DND-41 (cell line): ENCODE measurements at places on chromosomes 16 and 17.

- DNase-seq: no peak
- H3K4me1 ChIP-seq: no peaks in the 10 kb centered on the region
- H3K36me3 ChIP-seq: no peaks in the 10 kb centered on the region
- no peaks in the 10 kb centered on the region for H3K27me3 ChIP-seq
Measured at GRCh38 chr17:22221344-22221743, 529.0 kb downstream of the KCNJ18 start.

DNA sequence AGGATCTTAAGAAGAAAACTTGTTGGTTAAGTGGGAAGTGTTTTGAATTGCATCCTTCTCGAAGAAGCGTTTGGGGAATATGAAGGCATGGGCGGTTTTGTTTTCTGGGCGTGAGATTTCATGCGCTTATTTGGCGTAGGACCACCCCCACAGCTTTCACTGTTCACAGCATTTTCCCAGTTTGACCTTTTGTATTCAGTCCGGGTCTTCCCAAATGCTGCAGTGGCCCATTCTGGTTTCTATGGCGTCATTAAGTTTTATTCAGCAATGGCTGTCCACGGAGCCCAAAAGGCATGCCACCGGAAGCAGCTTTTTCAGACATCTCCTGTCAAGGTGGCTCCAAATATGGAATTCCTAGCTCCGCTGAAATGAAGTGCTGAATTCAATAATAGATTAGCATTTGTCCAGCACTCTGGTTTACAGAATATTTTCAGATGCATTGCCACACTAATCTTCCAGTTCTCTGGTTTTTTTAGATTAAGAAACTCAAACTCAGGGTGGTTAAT is 90.6 kb upstream of the FBXO47 start:
- H3K27ac ChIP-seq: no peak overlapping the region
- H3K4me3 ChIP-seq: peak overlapping the region; percentile 86
- H3K27me3 ChIP-seq: no peaks in the 10 kb centered on the region
- DNase-seq: no peak
- H3K36me3 ChIP-seq: no peaks in the 10 kb centered on the region
- H3K4me1 ChIP-seq: peaks cover 21% of the 10 kb centered on the region

GRCh38 chr17:48517478-48517877 is 13.3 kb downstream of the HOXB1 start:
- H3K4me3 ChIP-seq: no peak overlapping the region
- peaks cover 34% of the 10 kb centered on the region for H3K27me3 ChIP-seq
- no peaks in the 10 kb centered on the region for H3K36me3 ChIP-seq
- DNase-seq: no peak
- no peaks in the 10 kb centered on the region for H3K4me1 ChIP-seq
- H3K27ac ChIP-seq: no peak overlapping the region

- H3K27me3 ChIP-seq: no peaks in the 10 kb centered on the region
- DNase-seq: no peak
- H3K27ac ChIP-seq: peak overlapping the region; percentile 85
- peaks cover 10% of the 10 kb centered on the region for H3K36me3 ChIP-seq
- peak overlapping the region; percentile 74 for H3K4me3 ChIP-seq
Measured at GRCh38 chr17:38867968-38868816, 1.7 kb upstream of the LASP1 start.

DNA sequence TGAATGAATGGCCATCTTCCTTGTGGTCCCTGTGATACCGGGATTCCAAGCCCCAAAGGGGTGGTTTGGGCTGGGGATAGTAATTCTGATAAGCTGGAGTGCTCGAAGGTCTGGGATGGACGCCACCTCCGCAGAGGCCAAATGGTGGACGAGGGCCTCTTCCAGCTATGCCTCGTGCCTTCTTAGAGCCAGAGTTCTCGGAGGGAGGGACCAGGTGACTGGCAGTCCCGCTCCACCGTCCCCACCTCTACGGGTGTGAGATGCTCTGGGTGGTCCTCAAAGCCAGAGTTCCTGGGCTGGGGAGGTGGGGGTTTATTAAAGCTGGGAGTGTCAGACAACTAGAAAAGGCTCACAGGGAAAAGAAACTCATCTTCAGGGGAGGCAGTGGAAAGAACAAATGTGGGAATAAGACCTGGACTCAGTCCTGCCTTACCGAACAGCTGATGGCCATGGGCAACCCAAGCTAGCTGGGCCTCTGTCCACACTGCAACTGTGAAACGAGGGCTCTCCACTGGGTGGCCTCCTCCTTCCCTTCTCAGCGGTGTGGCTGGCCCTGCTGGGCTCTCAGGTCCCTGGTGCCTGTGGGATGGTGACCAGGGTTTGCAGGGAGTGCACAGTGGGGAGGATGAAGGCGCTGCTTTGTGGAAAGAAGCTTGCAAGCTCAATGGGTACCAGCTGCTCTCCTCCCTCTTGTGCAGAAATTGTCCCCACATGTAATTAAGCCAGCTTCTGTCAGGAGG is 75.2 kb downstream of the N4BP1 start:
- no peak for DNase-seq
- H3K27ac ChIP-seq: no peak overlapping the region
- no peak overlapping the region for H3K4me3 ChIP-seq
- H3K36me3 ChIP-seq: no peaks in the 10 kb centered on the region
- H3K4me1 ChIP-seq: peaks cover 28% of the 10 kb centered on the region

- H3K4me1 ChIP-seq: peaks cover 6% of the 10 kb centered on the region
- no peak overlapping the region for H3K4me3 ChIP-seq
- DNase-seq: no peak
- peaks cover 6% of the 10 kb centered on the region; the same call in 1 of the 2 replicates for H3K36me3 ChIP-seq
- H3K27ac ChIP-seq: no peak overlapping the region
- no peaks in the 10 kb centered on the region for H3K27me3 ChIP-seq
Measured at GRCh38 chr17:80006339-80006720, 29.3 kb downstream of the TBC1D16 start.

- no peak overlapping the region for H3K4me3 ChIP-seq
- no peaks in the 10 kb centered on the region for H3K27me3 ChIP-seq
- DNase-seq: no peak
- peaks cover 28% of the 10 kb centered on the region for H3K4me1 ChIP-seq
- H3K27ac ChIP-seq: peak overlapping the region; percentile 21
Measured at GRCh38 chr17:1555651-1556471, 6.7 kb downstream of the PITPNA start.

GRCh38 chr17:63956296-63956920 is 16.3 kb downstream of the SCN4A start:
- no peak for DNase-seq
- no peak overlapping the region for H3K27ac ChIP-seq
- H3K4me1 ChIP-seq: peaks cover 19% of the 10 kb centered on the region
- no peak overlapping the region for H3K4me3 ChIP-seq

GRCh38 chr16:28867241-28867640 is 3.6 kb downstream of the SH2B1 start:
- peaks cover 60% of the 10 kb centered on the region for H3K36me3 ChIP-seq
- H3K4me1 ChIP-seq: peaks cover 23% of the 10 kb centered on the region
- no peaks in the 10 kb centered on the region for H3K27me3 ChIP-seq
- no peak overlapping the region for H3K27ac ChIP-seq
- no peak for DNase-seq
- H3K4me3 ChIP-seq: no peak overlapping the region

- no peaks in the 10 kb centered on the region for H3K4me1 ChIP-seq
- H3K36me3 ChIP-seq: no peaks in the 10 kb centered on the region
- DNase-seq: no peak
- H3K27ac ChIP-seq: no peak overlapping the region
- no peak overlapping the region for H3K4me3 ChIP-seq
- peaks cover 5% of the 10 kb centered on the region for H3K27me3 ChIP-seq
Measured at GRCh38 chr17:61440697-61441096, 11.5 kb upstream of the TBX4 start.

DNA sequence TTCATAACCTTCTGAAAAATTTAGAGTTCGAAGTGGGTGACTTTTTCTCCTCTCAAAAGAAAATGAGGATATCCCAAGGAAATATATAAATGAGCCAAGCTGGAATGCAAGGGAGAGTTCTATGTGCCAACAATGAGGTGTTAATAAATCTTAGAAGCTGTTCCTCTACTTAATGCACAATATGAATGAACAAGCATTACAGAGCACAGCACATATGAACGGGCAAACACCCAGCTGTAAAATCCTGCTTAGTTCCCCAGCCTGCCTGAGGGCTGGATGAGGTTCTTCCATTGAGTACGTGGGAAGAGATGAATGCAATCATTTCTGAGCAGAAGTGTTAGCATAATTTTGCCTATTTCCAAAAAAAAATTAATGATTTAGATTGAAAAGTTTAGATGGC is 58.1 kb downstream of the WDR59 start:
- H3K27ac ChIP-seq: no peak overlapping the region
- no peaks in the 10 kb centered on the region for H3K4me1 ChIP-seq
- no peaks in the 10 kb centered on the region for H3K27me3 ChIP-seq
- DNase-seq: no peak
- no peak overlapping the region for H3K4me3 ChIP-seq

DNA sequence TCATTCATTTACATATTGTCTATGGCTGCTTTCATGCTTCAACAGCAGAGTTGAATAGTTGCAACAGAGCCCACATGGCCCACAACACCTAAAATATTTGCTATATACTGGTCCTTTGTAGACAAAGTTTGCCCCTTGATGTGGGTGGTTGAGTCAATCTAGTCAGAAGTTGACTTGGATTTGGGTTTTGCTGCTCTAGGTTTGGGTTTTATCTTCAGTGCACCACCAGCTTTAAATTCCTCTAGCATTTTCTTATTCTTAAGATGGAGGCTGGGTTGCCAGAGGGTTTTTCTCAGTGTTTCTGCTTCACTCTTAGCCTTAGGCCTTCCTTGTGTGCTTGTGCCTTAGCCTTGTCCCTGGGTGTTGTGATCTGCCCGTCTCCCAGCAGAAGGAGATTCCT is 51.0 kb downstream of the CCDC182 start:
- H3K36me3 ChIP-seq: no peaks in the 10 kb centered on the region; the same call in 1 of the 2 replicates
- H3K4me3 ChIP-seq: no peak overlapping the region
- H3K4me1 ChIP-seq: peaks cover 11% of the 10 kb centered on the region
- H3K27me3 ChIP-seq: no peaks in the 10 kb centered on the region

GRCh38 chr16:23181506-23181905 is 1.0 kb upstream of the SCNN1G start:
- no peaks in the 10 kb centered on the region for H3K36me3 ChIP-seq
- H3K27me3 ChIP-seq: peaks cover 7% of the 10 kb centered on the region
- no peak for DNase-seq
- no peaks in the 10 kb centered on the region for H3K4me1 ChIP-seq
- no peak overlapping the region for H3K4me3 ChIP-seq

DNA sequence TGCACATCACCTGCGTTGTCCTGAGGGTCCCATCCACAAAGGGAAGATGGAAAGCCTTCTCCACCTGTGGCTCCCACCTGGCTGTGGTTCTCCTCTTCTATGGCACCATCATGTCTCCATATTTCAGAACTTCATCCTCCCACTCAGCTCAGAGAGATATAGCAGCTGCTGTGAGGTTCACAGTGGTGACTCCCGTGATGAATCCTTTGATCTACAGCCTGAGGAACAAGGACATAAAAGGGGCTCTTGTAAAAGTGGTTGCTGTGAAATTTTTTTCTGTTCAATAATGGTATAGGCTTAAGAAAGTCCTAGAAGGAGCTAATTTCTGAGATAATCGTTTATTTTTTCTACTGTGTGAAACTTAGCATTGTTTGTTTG is 18.7 kb downstream of the ZNF200 start:
- no peaks in the 10 kb centered on the region for H3K27me3 ChIP-seq
- peak; percentile 58 for DNase-seq
- no peaks in the 10 kb centered on the region for H3K36me3 ChIP-seq
- no peak overlapping the region; the same call in 1 of the 2 replicates for H3K4me3 ChIP-seq
- H3K27ac ChIP-seq: peak overlapping the region; percentile 81

DNA sequence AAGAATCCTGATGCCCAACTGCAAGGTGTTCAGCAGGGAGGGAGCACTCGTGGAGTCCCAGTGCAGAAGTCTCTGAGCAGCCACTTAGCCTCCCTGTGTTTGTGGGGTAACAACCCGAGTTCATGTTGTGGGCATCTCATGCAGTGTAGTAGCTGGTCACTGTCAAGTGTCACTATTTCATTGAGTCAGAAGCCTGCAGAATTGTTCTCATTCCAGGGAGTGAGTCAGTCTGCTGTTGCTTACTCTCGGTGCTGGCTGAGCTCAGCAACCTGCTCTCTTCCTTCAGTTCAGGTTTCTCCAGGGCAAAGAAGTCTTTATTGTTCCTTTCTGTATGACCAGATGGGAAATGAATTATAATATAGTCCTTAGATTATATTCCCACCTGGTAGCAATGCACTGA is 24.1 kb downstream of the HMOX2 start:
- no peaks in the 10 kb centered on the region for H3K27me3 ChIP-seq
- H3K4me3 ChIP-seq: no peak overlapping the region
- H3K4me1 ChIP-seq: no peaks in the 10 kb centered on the region
- H3K36me3 ChIP-seq: peaks cover 9% of the 10 kb centered on the region; the same call in 1 of the 2 replicates
- H3K27ac ChIP-seq: no peak overlapping the region

- H3K36me3 ChIP-seq: no peaks in the 10 kb centered on the region
- H3K4me3 ChIP-seq: no peak overlapping the region
- DNase-seq: no peak
- peaks cover 2% of the 10 kb centered on the region for H3K27me3 ChIP-seq
- no peaks in the 10 kb centered on the region for H3K4me1 ChIP-seq
Measured at GRCh38 chr16:80299416-80299815, 241.4 kb upstream of the DYNLRB2 start.

- no peak overlapping the region for H3K27ac ChIP-seq
- H3K4me3 ChIP-seq: no peak overlapping the region
- H3K27me3 ChIP-seq: no peaks in the 10 kb centered on the region
- H3K4me1 ChIP-seq: no peaks in the 10 kb centered on the region
Measured at GRCh38 chr17:68539548-68540467, 27.6 kb downstream of the PRKAR1A start.

GRCh38 chr16:85134789-85135142 is 22.5 kb upstream of the CIBAR2 start:
- peaks cover 12% of the 10 kb centered on the region for H3K27me3 ChIP-seq
- H3K27ac ChIP-seq: no peak overlapping the region
- DNase-seq: no peak
- no peaks in the 10 kb centered on the region for H3K4me1 ChIP-seq
- H3K36me3 ChIP-seq: no peaks in the 10 kb centered on the region

GRCh38 chr17:51481370-51481769 is 221.0 kb downstream of the UTP18 start:
- H3K27ac ChIP-seq: no peak overlapping the region
- no peaks in the 10 kb centered on the region for H3K36me3 ChIP-seq
- no peaks in the 10 kb centered on the region for H3K27me3 ChIP-seq
- H3K4me3 ChIP-seq: no peak overlapping the region
